NCI-H460 (cell line): ENCODE measurements at places on chromosomes 13 and 19.

- DNase-seq, result no peak
Observed at GRCh38 chr13:50094615-50095293, 79.5 kb downstream of the KCNRG start.

GRCh38 chr19:48239120-48239519 lies 16.6 kb downstream of the CARD8 start:
- no peak for DNase-seq

DNA sequence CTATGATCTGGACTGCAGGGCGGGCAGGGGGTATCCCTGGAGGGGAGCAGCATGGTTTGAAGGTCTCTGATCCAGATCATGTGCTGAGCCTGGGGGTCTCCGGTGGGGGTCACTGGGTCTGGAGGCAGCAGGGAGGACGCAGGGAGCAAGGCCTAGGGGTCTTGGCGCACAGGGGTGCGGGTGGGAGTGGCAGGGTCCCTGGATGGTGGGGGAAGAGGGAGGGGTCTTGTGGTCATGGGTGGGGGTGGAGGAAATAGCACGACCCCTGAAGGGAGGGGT lies 1.9 kb downstream of the BTBD2 start:
- no peak for DNase-seq

GRCh38 chr19:11499890-11500420 lies 5.7 kb downstream of the ZNF653 start:
- no peak for DNase-seq

DNA sequence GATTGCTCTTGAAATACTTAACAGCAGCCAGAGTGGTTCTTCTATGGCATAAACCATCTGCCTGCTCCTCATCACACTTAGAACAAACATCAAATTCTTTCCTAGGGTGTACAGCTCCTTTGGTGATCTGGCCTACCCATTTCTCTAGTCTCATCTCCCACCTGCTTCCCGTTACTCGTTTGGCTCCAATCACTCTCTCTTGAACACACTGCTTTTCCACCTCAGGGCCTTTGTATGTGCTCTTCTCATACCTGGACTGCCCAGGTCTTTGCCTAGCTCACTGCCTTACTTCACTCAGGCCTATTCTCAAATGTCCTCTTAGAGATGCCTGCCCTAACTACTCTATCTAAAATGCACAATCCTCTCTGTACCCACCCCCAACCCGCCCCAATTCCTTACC lies 100.5 kb downstream of the KCNRG start:
- no peak for DNase-seq

- no peak for DNase-seq
Observed at GRCh38 chr19:8028951-8029491, 23.5 kb upstream of the CCL25 start.

DNA sequence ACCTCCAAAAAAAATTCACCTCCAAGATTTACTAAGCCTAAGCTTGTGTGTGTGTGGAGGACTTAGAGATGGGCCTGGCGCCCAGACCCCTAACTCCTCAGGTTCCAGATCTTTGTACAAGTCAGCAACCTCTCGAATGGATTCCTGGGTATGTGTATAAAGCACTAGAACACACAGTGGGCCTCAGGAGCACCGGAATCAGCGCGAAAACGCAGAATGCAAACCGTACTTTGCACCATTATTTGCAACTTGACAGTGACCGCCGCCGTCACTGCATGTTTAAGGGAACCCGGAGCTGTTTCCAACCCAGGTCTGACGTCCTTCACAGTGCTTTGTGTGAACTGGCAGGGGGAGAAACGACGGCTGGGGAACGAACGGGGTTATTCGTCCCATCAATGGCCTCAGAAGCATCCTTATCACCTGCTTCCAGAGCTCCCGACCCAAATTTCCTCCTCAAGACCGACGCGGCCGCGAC lies 688 bp downstream of the ZNF606 start:
- no peak for DNase-seq

DNA sequence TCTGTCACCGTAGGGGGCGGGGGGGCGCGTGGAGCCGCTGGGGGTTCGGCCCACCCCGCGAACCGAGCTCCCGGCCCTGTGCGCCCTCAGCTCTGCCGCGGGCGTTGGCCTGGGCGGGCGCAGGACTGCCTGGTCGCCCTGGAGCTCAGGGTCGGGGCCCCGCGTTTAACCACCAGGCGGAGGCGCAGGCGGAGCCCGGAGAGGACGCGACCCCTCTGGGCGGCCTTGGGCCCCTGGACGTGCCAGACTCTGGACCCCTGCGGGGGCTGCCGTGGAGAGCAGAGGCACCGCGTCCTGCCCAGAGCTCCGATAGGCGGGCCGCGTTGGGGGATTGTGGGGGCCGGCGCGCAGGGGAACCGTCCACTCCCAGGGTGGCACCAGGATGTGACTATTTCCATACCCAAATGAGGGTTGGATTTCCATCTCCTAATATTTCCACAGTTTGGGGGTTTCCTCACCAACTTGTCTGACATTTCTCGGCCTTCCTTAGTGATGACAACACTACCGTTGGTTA lies 13.0 kb upstream of the USP29 start:
- DNase-seq, result no peak

DNA sequence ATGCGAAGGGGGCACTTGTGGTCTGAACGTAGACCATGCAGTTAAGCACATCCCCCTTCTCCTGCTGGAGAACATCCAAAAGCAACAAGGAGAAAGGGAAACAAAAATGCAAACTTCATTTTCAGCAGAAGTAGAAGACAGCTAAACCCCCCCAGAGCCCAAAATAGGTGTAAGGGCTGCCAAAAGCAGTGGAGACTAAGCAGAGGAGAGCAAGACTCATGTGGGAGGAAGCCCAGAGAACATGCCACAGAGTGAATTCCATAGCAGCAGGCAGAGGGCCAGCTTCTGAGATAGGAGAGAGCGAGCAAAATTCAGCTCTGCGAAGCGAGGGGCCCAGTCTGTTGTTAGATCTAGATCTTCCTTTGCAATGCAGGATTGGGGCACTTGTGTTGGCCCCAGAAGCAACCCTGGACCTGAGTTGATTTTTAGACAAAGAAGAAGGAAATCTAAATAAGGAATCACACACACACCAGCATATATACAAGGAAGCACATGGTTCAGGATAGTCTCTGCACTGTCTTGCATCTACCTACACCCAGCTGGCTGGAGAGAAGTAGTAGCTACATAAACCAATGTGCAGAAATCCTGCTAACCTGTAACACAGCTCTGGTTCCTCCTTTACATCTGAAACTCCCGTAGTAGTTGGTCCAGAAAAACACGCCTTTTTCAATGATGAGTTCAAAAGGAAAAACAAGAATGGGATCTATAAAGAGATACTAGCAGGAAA lies 199.6 kb downstream of the SPRY2 start:
- no peak for DNase-seq

DNA sequence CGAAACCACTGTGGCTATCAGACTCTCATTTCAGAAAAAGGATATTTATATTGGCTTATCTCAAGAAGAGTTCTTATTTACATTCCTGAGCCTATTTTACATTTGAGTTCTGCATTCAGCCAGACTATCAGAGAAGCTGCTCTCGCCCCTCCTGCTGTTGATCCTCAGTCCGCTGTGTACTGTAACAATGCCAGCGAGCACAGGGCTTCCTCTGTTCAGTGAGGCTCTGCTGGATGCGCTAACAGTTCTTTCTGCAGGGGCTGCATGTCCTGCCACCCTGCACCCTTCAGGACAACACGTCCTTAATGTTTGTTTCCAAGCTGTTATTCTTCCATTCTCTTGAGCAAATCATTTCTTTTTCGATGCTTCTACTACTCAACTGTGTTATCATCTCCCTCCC lies 463.7 kb upstream of the SGCG start:
- DNase-seq, result no peak

DNA sequence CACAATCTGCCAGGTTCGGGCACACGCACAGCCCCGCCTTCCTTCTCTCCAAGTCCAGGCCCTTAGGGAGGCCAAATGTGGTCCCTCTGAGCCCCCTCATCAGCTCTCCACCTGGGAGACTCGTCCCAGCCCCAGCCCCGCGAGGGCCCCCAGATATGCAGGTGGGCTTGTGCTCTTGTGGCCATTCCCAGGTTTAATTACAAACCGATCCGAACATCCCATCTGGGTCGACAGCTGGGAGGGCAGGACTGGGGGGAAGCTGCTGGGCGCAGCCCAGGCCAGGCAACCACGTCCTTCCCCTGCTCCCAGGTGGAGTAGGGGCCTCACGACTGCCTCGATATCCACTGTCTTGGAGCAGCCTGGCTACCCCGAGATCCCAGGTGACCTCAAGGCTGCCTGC lies 7.5 kb upstream of the C2CD4C start:
- DNase-seq, result no peak

- no peak for DNase-seq
Observed at GRCh38 chr19:17254636-17255035, 8.9 kb upstream of the NR2F6 start.

- DNase-seq, result no peak
Observed at GRCh38 chr19:31505596-31505910, 156.3 kb upstream of the TSHZ3 start.

DNA sequence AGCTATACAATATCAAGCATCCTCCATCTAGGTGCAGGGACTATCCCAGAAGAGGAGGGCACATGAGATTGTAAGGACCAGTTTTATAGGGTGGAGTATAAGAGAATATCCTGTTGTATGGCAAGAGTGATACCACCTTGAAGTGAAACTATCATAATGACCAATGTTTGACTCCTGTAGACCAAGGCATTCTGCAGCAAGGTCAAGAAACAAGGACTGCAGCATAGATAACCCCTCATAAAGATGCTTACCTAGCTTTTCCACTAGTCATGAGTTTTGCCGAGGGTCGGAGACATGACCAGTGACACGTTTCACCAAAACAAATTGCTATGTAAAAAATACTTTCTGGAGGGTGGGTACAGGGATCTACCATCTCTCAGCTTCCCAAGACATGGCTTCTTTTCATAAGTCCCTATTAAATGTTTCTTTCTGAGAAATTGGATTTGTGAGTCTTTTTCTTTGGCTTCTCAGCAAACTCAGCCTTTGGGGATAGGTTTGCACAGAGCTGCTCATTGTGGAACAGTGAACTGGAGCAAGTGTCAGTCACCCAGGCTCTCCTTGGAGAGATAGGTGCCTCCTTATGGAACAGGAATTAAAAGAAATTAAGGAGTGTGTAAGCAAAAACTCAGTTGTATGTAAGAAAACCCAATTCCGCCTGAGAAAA lies 28.2 kb upstream of the CYSLTR2 start:
- DNase-seq, result no peak

DNA sequence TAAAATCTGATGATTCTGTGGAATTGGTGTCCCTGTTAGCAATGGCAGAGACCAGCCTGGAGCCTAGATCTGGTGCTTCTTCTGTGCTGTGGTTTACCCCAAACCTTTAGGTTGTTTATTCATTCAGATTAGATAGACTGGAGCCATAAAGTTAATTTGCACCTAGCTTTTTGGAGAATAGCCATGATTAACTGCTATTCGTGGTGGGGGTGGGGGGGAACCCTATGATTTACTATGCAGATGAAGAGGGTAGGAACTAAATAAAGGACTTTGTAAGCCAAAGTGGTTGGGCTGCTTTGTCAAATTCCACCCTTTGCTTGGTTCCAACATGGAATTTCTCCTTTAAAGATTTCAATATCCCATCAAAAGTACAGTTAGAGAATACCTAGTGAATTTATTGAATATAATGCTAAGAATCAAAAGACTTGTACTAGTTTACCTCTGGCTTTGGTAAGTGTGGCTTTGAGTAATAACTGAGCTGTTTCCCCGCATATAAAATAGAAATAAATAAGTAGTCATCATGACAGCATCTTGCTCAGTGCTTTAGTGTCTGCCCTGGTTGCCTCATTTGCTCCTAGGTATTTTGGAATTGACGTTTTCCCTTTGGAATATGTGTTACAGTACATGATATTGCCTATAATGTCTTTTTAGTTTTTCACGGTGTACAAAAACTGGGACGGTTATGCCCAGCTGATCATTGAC lies 27.6 kb downstream of the SKA3 start:
- DNase-seq, result no peak

GRCh38 chr13:75882261-75882660 lies 246.1 kb downstream of the LMO7 start:
- DNase-seq, result no peak

- no peak for DNase-seq
Observed at GRCh38 chr13:98141509-98142379, 1.1 kb upstream of the FARP1 start.

GRCh38 chr19:30854661-30855060 lies 482.5 kb downstream of the ZNF536 start:
- DNase-seq, result no peak

DNA sequence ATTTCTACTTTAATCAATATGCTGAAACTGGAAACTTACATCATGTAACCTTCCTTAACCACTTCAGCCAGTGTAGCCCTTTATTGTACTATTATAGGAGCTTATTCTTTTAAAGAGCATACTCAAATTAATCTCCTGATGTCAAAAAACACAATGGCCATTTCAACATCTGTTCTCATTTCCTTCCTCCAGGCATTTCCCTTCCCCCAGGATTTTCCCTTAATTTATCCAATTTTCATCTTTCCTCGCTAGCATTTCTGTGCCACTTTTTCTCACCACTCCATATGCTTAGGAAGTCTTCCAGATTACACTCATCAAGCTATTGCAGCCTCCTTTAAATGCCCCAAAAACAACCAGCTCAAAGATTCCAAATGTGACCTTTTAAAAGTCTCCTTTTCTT lies 265.0 kb downstream of the PCDH9 start:
- no peak for DNase-seq

DNA sequence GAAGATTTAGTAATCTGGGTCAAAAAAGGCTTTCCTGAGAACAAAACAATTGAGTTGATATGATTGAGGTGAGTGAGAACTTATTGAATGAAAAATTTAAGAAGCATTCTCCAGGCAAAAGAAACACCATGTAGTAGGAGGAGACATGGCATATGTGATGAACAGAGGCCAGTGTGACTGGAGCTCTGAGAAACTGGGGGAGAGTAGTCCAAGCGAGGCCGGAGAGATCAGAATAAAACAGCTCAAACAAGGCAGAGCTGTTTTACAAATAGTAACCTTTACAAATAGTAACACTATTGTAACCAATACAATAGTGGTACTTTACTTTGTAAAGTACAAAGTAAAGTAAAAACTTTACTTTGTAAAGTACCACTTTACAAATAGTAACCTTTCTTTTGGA lies 1159.1 kb downstream of the PCDH9 start:
- DNase-seq, result no peak

DNA sequence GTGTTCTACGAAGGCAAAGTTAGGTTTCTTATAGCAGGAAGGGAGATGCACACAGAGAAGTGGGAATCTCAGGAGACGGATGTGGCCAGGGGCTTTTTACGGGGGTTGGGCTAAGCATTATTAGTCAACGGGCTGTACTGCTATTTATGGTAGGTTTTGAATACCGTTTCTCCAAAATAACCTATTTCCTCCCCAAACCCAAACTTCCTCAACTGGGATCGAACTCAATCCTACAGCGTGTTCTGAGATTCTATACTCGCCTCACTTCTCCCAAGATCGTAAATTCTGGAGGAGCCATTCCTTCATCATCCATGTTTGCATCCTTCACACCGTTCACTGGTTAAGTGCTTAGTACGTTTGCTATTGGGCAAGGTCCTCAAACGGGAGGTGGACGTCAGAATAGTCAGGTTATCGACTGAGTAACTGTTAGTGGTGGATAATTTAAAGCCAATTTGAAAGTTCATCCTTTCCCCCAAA lies 1.2 kb upstream of the TRIM13 start:
- no peak for DNase-seq
